Stimulated activated CD8-positive, alpha-beta memory T cell treated with anti-CD3 and anti-CD28 coated beads, Interleukin-12 subunit alpha, Interleukin-12 subunit beta, amount 100 ng/mL, for 4 hours (primary cell): ENCODE measurements at places on chromosomes 2 and 18.

- no peak for DNase-seq
Observed at GRCh38 chr2:30134582-30134981, 12.2 kb upstream of the YPEL5 start.

DNA sequence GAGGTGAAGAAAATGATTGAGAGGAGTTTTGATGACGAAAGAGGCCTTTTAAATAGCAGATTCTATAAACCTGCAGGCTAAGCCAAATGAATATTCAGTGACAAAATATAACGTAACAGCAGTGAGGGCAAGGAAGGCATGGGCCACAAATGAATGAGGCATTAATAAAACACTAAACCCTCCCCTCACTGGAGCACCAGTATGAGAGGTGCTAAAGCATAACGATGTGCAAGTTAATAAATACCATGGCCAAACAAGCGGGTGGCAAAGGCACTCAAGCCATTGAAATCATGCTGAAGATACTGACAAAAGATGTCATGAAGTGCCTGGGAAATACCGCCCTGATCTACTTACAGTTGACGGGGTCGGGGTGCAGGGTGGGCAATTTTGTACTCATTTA lies 30.2 kb upstream of the LONRF2 start:
- no peak for DNase-seq

DNA sequence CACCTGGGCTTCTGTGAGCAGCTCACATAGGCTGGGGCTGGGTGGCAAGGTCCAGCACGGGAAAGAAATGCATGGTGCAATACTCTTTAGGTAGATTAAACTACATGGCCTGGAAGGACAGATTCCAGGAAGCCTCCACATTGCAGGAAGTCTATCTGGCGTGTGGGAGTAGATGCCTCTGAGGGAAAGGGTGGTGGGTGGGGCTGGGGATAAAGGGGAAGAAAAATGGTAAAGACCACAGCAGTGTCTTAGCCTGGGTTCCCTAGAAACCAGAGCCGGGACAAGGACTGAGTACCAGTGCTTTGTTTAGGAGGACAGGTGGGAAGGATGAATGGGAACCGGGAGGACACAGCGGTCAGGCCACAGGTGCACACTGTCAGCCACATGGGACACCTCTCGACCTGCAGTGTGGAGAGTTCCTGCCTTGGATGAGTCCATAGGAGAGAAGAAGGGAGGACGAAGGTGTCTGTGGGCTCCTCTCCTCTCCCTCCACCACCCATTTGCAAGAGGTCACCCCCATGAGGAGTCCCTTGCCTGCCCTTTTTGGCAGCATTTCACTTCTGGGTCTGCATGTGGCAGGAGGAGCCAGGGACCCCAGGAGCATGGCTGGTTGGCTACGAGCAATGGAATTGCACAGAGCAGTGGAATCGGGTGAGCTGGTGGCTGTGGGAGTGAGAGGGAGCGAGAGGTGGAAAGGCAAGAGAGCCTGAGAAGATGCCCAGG lies 91.5 kb upstream of the HS6ST1 start:
- no peak for DNase-seq

DNA sequence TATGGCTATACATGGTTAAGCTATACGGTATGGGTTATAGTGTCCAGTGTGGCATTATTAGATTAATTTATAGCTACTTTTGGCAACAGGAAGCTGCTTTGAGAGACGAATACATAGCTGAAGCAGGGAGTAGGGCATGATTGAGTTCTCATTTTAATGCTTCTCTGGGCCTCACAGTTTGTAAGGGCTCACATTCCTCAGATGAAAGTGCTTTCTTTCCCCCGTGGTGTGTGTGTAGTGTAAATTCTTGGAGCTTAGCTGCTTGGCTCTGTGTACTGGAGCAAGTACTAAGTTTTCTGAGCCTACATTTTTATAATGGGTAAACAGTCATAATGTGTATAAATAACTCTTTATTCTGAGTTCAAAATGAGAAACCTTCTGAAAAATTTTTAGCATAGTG lies 173.7 kb downstream of the PTPRM start:
- no peak for DNase-seq

DNA sequence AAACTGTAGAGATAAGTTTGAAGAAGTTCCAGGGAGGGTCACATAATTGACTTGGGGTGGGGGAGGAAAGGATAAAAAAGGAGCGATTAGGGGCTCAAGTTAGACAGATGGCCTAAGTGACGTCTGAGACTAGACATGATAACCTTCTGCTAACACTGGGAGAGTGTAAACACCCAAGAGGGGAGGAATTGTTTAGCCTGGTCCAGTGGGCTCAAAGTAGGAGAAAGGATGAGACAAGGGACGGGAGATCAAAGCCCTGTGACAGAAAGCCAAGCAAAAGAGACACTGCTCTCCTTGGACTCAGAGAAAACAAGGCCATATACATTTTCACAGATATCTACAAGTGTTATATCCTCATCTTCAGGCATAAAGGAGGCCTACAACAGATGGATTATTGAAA lies 45.5 kb upstream of the IHH start:
- no peak for DNase-seq

DNA sequence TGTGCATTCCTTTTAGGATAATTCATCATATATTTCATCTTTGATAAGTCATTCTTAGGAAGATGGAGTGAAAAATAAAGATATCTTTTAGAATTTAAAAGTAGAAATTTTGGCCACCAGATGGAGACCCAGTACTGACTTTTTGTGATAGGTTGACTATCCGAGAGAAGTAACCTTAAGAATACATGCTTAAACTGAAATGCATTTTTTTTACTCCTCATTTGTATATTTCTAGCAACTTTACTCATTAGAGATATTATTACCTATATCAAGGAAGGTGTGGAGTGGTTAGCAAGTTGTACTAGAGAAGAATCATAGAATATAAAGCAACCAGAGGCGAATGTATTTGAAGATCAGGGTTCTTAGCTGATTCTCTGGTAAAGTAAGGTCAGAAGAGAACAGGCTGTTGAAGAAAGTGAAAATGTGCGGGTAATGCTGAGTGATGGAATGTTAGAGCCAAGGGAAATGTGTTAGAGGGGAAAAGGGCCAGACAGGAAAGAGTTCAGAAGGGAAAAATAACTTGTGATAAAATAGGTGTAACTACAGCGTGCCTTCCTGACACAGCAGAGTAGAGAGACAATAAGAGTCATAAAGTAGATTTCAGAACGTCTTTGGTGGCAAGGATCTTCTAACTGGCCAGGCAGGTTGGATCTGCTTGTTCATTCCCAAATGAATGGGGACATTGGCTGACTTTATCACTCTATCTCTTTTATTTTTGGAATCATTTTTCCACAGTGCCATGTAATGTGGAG lies 52.3 kb downstream of the TDRD15 start:
- no peak for DNase-seq

DNA sequence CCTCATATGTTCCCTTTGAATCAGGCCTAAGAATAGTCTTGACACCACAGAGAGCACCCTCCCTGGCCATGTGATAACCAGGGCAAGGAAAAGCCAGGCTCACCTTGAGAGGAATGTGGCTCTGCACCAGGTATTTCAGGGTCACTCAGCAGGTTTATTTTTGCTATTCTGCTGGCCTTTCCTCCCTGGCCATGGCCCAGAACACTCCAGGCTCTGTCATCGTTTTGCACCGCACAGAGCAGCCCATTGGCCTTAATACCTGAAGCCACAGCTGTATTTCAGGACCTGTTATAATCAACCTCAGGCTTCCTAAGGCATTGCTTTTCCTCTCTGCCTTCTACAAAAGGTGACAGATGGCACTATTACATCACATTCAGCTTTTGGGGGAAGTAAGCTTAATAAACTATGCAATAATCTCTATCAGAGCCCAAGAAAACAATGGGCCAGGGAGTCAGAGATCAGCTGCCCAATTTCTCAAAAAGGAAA lies 668.3 kb downstream of the IRS1 start:
- DNase-seq: no peak

- no peak for DNase-seq
Observed at GRCh38 chr2:201436141-201436540, 15.1 kb downstream of the TRAK2 start.

- no peak for DNase-seq
Observed at GRCh38 chr18:77645170-77645872, 395.7 kb downstream of the GALR1 start.

GRCh38 chr18:5297597-5297996 lies 2.1 kb upstream of the ZBTB14 start:
- DNase-seq: no peak

- DNase-seq: no peak
Observed at GRCh38 chr2:122249673-122250072, 494.2 kb downstream of the TSN start.

- no peak for DNase-seq
Observed at GRCh38 chr2:206343816-206344215, 69.4 kb downstream of the ZDBF2 start.

- no peak for DNase-seq
Observed at GRCh38 chr18:23073996-23074606, 61.2 kb upstream of the CABLES1 start.

GRCh38 chr2:143720095-143720664 lies 591.0 kb downstream of the ARHGAP15 start:
- DNase-seq: no peak

DNA sequence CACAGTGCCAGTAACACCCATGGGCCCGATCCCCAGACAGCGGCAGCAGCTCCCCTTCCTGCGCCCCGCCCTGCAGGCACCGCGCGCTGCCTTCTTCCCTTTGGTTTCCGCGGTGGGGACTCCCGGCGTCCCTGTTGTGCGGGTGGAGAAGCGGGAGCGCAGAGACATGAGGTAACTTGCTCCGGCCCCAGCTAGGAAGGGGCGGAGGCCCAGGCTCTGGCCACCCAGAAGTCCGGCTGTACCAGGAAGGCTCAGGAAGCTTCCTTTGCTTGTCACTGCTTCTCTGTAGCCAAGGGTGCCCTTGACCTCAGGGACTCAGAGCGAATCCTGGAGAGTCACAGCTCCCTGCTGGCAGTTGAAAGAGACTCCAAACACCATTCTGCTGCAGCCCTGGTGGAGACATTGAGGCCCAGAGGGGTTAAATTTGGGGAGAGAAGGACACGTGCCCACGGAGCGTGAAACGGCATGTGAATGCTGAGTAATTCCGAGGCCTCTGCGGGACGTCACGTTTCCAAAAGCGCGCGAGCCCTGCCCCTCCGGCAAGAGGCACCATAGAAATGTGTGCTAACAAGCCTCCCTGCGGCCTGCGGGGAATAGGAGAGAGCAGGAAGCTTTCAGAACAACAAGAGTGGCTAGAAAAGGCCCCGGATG lies 6.7 kb upstream of the ADCY3 start:
- no peak for DNase-seq

GRCh38 chr2:9779596-9780264 lies 63.5 kb upstream of the TAF1B start:
- no peak for DNase-seq

GRCh38 chr18:22409445-22409844 lies 8.3 kb downstream of the CTAGE1 start:
- no peak for DNase-seq

GRCh38 chr18:50460716-50461115 lies 85.9 kb downstream of the SKA1 start:
- no peak for DNase-seq

DNA sequence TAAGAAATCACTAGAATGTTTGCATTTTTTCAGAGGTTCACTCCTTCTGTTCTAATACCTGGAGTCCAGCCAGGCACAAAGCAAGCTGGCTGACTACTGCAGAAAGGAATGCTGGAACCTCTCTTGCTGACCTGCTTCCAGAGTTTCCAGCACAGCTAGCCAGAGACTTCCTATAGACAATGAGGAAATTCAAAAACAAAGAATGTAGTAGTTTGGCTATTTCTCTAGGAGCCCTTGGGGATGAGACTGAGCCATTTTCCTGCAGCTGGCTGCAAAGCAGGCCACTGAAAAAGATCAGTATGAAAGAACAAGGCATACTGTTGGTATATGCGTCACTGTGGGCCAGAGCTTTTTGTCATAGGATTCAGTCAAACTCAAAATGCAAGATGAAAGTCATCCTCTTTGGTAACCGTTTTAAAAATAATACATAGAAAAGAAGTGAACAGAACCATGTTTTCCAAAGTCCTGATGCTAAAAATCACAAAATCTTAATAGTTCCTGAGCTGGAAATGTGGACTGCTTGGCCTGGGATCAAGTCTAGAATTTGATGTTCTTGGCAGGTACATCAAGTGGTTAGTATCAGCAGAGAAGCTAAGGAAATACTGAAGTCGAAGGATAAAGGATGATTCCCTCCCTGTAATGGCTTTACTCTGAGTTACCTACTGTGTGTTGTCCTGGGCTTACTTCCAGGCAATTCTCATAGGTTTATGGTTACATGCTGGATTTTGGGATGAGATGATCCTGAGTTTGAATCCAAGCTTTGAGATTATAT lies 9.0 kb upstream of the DSEL start:
- DNase-seq: no peak

GRCh38 chr18:38941711-38942561 lies 1376.3 kb upstream of the CELF4 start:
- DNase-seq: no peak

DNA sequence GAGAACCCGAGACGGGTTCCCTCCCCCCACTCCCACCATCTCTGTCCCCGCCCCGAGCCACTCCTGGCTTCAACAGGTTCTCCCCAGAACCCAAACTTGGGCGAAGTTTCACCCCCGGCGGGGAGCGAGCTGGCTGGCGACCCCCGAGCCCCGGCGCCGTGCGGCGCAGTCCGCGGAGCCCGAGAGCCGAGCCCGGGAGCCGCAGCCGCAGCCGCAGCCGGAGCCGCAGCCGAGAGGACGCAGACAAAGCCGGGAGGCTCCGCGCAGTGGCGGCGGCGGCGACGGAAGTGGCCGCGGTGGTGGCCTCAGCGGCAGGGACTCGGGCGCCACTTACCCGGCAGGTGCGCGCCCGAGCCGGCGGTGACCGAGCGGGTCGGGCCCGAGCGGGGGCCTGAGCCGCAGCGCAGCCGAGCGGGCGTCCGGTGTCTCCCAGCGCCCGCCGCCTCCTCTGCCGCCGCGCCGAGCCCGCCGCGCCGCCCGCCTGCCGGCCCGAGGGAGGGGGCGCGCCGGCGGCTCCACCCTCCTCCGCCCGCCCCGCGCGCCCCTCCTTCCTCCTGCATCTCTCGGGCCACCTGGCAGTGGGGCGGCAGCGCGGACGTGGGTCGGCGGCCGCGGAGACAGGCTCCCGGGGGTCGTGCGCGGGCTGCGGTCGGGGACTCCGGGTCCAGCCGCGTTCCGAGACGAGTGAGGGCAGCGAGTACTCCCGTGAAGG lies at the start of gene ECEL1:
Gene ECEL1 (minus strand): TSS at position 450 of the 712 bp plus-strand sequence. CDS start 1,181 bp downstream, outside the sequence.
- no peak for DNase-seq

DNA sequence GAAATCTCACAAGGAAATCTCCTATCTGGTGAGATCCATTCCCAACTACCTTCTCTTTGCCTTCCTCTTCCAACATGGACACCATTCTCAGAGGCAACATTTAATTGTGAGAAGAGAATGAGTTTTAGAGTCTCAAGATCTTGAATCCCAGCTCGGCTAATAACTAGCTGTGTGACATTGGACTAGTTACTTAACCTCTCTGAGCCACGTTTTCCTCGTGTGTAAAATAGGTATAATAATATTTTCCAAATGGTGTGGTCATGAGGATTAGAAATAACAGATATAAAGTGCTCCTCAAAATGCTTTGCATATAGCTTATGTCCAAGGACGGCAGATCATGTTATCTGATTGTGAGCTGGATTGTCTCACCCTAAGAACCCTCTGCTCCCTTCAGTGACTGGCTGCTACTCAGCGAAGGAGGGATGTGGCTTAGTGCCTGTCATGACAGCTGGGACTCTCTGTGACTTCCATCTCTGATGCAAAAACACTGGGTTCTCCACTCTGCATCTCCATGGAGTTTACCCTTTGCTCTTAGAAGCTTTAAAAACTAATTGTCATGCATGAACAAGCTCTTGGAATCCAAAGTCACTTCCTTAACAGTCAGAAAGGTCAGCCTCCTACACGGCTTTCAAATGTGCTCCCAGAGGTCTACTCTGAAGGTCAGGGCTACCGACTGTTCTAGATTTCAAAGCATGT lies 38.4 kb upstream of the MRPL19 start:
- DNase-seq: no peak
